Urinary bladder (tissue), 4 donors: ENCODE measurements at places on chromosomes 5 and 9. TPM values are rescaled to one million over a fixed set of nuclear protein-coding genes. Genes with fewer than 3 reads are reported as not detected.

DNA sequence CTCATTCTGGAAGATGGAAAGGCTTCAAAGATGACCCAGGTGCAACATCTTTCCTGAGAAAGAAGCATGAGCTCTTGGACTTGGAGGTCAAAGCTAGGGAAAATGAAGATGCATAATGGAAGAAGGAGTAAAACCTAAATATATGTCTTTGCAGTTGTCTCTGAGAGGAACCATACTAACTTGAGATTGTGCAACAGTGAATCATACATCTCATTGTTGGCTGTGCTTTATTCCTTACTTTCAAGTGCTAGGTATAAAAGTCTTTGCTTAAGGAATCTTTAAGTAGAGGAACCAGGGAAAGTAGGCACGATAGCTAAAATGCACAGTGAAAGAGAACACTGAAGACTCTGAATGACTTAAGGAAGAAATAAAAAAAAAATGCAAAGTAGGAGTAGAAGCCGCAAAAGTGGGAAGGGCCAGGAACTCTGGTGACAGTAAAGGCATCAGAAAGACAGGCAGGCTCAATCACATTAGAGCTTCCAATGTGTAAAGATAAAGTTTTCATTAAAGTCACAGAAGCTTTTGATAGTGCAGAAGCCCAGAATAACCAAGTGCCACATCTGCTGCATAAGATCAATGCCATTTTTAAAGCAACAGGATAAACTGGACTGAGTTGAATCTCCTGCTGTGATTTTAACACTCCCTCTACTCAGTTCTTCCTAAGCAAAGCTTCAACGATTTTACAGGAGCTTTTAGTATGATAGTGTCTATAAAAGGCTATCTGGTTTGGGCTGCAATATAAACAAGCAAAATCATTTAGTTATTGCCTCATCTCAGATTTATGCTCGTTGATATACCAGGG, 432.3 kb upstream of the EDIL3 start:
- no peak for DNase-seq

DNA sequence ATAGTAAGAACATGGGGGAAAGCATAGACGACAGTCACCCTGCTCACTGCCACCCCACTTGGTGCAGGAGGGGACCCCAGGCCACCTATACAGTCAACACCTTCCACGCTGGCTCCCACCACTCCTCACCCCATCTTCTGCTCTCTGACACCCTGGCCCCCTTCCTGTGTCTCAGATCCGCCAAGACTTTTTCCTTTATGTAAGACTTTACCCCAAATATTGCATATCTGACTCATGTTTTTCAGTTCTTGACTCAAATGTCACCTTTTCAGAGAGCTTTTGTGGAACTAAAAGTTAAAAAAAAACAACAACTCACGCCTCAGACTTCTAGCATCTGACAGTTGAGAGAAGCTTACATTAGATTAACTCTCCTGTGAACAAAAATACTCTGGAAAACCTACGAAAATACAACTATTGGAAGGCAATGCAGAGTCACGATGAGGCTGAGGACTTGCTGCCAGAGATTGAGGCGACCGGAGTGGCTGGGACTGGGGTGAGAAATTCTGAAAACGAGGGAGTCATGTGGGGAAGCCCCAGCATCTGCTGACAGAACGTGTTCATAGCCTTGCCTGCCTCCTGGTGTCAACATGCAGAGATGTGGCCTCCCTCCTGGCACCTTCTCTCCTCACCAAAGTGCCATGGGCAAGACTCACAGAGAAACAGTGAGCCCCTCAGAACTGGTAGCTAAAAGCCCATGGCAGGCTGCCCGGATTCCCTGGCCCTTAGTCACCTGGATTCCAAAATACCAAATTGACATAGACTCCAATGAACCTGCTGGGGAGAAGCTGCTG, 22.4 kb upstream of the FCN2 start:
- DNase-seq, result no peak

DNA sequence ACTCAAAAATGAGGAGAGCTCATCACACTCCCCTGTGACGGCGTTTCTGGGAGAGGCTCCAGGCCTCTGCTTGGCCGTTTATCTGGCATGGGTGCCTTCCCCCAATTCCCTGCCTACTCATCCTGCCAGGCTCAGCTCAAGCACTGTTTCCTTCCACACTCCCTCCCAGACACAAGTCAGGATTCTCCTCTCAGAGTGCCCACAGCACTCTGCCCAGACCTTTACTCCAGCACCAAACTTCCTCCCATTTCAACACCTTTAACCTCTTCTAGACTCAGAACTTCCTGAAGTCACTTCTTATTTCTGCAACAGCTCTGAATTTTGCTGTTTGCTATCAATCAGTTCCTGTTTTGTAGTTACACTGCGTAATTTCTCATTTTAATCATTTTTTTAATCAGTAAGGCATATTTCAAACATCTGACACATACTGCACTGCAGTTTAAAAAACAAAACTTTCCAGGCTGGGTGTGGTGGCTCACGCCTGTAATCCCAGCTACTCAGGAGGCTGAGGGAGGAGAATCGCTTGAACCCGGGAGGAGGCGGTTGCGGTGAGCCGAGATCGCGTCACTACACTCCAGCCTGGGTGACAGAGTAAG, 16.0 kb downstream of the TRMO start:
- DNase-seq, result no peak

DNA sequence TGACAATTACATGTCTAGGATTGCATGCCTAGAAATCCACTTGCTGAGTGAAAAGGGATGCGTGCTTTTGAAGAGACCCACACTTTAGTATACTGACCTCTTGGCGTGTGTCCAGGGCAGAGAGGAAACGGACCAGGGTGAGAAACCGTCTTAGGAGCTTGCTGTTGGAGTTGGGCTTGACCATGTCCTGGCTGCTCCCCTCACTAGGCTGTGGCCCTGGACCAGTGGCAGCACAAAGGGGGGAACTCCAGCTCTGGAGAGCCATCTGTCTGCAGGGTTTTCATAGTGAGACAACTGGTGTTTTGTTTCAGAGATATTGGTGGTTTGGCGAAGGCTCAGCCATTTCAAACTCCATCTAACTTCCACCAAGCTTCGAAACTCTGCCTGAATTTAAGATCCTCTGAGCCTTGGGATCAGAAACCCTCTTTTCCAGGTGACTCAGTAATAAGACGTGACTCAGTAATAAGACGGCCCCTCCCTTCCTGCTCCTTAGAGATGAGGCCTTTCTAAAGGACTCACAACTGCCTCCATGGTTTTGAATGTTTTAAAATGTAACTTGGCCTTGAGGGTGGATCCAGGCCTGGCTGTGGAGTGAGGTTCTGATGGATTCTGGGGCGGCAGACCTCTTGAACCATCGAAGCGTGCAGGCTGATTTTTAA, 165.8 kb downstream of the MELK start:
- DNase-seq, result no peak

PALM2AKAP2 gene
- 15.6 TPM for total RNA-seq

CNTLN gene
- 49.3 TPM for total RNA-seq

DNA sequence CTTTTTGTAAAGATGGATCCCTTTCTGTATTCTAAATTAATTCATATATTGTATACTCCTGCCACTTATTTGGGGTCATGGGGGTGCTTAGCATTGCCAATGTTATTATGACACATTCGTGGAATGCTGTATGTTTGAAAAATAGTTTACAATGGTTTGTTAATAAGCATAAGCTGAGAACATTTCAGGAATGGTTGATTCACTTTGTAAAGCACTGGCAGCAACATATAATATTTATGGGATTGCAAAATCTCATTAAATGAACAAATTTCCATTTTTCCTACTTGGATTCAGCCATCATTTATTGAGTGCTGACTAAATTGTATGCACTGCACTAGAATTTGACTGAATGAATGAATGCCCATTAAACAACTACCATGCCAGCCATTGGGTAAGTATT, 215.2 kb upstream of the KLF4 start:
- DNase-seq, result no peak

- DNase-seq, result no peak
Measured at GRCh38 chr5:138809391-138809790, 56.2 kb downstream of the CTNNA1 start.
